ENCODE measurements at places on chromosomes 3 and 15. TPM values are rescaled to one million over a fixed set of nuclear protein-coding genes. Genes with fewer than 3 reads are reported as not detected.

DNA sequence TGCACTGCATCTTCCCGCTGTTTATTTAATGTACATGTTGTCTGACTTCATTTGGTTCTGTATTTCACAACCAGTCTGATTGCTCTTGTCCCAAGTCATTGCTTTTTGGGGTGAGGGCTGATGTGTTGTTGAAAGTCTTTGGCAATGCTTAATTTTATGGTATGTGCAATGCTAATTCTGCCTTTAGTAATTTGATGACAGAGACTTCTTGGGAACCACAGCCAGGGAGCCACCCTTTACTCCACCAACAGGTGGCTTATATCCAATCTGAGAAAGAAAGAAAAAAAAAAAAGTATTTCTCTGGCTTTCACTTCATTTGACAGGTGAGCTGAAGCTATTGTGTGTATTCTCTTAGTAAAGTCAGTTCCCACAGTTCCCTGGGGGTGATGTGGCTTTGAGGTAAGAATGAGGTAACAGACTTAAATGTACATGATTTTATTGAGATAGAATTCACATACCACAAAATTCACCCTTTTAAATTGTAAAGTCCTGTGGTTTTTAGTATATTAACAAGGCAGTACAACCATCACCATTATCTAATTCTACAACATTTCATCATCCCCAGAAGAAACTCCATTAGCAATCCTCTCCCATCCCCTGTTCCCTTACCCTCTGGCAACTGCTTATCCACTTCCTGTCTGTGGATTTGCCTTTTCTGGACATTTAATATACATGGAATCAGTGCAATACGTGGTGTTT, 97.3 kb downstream of the SLCO3A1 start:
- DNase-seq = no peak

CHDH gene
- 4.9 TPM for total RNA-seq

FGD5 gene
- total RNA-seq = 8.3 TPM

- DNase-seq = no peak
Measured at GRCh38 chr3:24490151-24490550, 4.5 kb downstream of the THRB start.

DNA sequence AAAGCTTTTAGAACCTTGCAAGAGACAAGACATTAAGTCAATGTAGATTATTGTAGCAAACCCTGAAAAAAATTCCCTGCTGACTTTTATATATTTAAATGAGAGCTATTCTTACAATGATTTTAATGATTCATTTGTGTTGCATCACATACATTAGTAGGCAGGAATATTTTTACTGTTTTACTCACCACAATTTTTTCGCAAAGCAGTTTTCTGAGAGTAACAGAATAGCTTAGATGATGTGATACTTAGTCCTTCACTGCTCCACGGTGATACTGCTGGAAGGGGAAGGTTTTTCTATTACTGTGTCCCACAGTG, 43.9 kb upstream of the CLRN1 start:
- DNase-seq = no peak

- DNase-seq = no peak
Measured at GRCh38 chr3:106006001-106006400, 137.2 kb upstream of the CBLB start.

DNA sequence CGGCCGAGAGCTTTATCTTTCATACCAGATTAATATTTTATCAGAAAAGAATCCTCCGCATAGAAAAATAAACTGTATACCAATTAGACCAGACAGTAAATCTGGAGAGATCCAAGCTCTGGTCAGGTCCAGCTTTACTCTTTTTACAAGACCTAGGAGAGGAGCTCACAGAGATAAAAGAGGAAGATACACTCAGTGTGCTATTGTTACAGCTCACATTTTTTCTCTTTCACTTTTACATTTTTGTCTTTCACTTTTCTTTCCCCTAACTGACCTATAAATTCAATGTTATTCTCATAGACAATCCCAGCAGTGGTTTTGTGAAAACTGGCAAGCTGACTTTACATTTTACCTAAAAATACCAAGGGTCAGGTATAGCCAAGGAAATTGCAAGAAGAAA, 55.8 kb downstream of the GUCA1C start:
- DNase-seq = no peak

DNA sequence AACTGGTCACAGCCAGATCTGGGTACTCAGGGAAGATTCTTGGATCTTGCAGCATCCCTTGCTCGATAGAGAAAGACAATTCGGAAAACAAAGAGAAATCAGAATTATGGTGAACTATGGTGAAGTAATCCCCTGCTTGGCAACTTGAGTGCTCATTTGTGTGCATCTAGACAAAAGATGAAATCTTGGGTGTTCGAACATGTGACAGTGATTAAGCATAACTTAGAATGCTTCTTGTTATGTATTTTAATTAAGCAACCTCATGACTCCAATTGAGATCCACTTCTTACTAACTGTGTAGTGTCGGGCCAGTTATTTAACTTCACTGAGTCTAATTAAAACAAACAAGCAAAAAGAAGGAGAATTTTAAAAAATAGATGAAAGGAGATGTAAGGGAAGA, 56.5 kb downstream of the ZNF385D start:
- no peak for DNase-seq

SLC7A14 gene
- 0.03 TPM for total RNA-seq

MINDY4B gene
- total RNA-seq = not detected

- DNase-seq = no peak
Measured at GRCh38 chr3:171850320-171850959, 7.3 kb downstream of the TMEM212 start.

DNA sequence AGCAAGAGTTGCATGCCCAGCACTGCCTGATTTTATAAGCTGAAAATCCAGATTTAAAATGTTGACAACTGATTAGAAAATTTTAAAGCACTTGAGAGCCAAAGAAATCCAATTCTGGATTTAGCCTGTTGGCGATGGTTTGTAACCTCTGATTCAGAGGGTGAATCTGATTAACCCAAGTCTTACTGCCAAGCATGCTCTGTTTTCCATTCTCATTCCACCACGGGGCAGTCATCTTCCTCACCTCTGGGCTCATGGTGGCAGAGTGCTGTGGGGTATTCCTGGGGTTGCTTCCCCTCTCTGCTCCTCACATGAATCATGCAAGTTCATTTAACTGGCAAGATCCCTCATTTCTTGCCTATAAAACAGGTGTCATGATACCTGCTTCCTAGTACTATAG, 342.2 kb downstream of the EPHB1 start:
- DNase-seq = no peak

GRCh38 chr15:52760562-52760961, 29.6 kb downstream of the ONECUT1 start:
- DNase-seq = no peak

- DNase-seq = no peak
Measured at GRCh38 chr3:44248152-44248551, 6.5 kb downstream of the TOPAZ1 start.

- peak; percentile 47 for DNase-seq
Measured at GRCh38 chr3:126474498-126475412, 936 bp downstream of the ZXDC start.

TTLL13 gene
- not detected for total RNA-seq

CGNL1 gene
- total RNA-seq = 9.5 TPM

DNA sequence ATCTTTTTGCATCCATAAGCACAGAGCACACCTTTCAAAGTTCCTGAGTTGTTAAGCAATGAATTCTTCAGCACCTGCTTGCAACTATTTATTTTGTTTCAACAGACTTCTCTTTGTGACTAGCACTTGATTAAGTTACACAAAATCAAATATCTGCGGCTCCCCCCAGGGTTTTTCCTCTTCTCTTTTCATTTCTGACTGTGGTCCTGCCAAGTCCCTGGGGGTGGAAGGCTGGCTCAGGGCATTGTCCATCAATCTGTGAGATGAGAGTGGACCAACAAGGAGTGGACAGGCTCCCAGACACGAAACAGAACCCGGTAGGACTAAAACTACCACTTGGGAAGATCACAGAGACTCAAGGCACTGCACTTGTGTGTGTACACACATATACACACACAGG, 96.8 kb downstream of the GABRB3 start:
- DNase-seq = no peak

- no peak for DNase-seq
Measured at GRCh38 chr3:158777161-158777873, 24.5 kb upstream of the MFSD1 start.

DNA sequence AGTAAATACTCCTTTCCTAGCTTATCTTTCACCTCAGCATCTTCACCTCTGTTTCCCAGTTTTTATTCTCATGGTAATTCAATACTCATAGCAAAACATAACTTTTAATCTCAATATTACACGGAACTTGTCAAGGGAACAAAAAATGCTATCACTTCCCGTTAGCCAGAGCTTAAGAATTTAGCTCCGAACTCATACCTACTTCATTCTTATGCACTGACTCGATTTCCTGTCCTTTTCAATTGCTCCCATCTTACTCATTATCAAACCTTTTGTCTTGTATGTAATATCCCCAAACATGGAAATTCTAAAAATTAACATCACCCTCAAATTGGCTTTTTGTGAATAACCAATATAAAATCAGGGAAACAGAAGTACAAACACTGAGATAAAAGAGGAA, 28.2 kb downstream of the MYEF2 start:
- no peak for DNase-seq

GRCh38 chr3:55935241-55935640, 448.1 kb upstream of the WNT5A start:
- no peak for DNase-seq

GRCh38 chr15:80709542-80709941, 14.4 kb downstream of the ABHD17C start:
- DNase-seq = no peak

TCF12 gene
- 126 TPM for total RNA-seq

DNA sequence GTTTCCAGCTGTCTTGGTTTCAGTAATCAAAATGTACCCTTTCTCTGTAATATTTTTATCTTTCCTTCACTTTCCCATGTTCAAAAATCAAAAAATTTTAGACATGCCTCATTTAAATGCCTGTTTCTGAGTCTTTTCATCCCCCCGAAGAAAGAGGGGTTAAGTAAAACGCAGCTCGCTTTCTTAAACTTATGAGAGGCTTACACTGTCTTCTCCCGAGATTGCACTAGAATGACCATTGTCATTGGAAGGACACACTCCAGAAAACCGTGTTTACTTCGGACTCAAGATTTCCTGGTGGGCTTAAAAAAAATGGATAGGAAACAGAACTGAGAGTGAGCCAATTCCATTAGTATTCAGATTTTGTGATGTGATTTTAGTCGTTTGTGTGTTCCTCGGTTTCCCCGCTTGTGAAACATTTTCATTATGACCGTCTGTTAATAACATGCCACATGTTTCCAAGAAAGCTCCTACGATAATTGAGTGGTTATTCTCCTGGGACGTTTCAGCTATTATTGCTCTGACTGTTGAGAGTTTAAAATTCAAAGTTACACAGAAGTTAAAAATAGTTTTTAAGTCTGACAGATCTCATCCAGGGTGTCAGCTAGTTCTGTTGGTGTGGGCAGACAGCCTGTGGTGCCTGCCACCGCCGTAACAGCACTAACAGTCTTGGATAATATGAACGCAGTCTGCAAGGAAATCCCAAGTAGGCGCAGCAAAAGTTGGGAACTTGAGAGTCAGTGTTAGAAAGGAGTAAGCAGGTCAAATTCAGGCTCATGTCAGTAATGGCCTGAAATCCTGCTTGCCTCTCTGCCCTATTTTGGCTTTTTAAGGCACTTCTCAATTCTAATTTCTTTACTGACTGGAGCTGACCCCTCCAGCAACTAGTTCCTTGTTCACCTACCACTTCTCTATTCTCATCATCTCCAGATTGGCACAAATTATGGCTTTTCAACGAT, 1.5 kb downstream of the CRYBG3 start:
- no peak for DNase-seq

DNA sequence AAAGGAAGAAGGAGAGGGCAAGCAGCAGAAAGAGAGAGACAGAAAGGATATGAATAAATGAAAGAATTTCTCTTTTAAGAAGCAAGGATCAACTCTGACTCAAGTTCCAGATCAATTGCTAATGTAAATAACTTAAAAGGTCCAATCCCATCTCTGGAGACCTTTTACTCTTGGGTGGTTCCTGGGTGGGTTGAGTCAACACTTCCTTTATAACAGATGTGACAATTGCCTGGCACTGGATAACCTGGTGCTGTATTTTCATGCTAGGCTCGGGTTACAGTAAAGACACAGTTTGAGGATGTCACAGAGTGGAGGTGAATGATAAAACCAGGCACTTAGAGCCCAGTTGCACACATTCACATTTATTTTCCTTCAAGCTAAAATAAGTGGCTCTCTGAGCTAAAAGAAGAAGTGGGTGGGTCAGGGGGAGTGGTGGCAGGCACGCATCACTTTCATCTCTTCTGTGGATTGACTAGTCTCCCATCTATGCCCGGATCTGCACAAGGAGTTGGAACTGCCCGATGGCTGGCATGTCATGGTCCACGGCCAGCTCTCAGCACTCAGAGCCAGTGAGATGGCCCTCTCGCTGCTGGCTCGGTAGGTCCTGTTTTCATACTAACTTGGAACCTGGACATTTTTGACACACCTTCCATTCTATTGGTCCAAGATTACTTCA, 465.8 kb downstream of the FOXP1 start:
- no peak for DNase-seq

GOLGA6L7 gene
- total RNA-seq = not detected

DNA sequence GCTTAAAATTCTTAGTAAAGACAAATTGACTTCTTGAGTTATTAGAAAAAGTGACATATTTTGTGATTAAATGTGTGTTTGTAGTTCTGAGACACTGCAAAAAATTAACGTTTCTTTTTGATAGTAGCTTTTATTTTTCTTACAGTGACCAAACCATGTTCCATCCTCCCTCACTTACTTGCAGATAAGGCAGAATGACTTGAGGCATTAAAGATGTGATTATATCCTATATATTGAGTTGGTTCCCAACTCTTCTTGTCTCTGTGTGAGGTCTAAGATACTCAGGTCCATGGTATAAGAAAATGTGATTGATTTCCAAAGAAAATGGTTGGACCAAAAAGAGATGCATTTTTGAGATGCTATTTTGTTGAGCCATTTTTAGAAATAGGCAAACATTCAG, 238.3 kb upstream of the NR2F2 start:
- DNase-seq = no peak

AHSG gene
- total RNA-seq = 1.7 TPM

EXD1 gene
- not detected for total RNA-seq

ACSBG1 gene
- total RNA-seq = 0.15 TPM

DNA sequence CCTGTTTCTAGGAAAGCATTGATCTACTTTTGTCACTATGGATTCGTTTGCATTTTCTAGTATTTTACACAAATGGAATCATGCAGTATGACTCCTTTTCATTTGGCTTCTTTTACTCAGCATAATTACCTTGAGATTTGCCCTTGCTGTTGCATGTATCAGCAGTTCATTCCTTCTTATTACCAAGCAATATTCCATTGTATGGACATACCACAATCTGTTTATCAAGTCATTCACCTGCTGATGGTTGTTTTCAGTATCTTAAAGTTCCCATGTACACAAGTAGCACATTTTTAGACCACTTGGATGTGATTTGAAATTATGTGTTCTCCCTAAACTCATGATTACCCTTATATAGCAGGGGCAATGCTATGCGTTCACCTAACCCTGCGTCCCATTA, 150.0 kb upstream of the UBE2E1 start:
- DNase-seq = no peak

DNA sequence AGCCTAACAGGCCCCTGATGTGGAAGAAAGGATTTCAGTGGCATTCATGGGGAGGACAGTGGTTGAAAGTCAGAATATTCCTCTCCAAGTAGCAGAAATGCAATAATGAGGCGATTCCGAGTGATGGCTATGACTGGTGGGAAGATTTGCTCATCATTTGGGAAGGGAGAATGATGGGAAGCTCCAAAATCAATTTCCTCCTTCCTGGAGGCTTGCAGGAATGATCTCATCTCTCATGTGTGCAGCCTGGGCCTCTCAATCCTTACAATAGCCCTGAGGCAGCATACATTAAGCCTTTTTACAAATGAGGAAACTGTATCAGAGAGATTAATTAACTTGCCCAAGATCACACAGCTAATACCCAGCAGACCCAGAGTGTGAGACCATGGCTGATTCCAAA, 58.7 kb downstream of the BOC start:
- no peak for DNase-seq

Data from ovary (tissue), 10 donors.